ENCODE measurements at places on chromosomes 16 and 17.
A peak's percentile ranks its signal among the peaks of the same experiment; 100 is the strongest.

DNA sequence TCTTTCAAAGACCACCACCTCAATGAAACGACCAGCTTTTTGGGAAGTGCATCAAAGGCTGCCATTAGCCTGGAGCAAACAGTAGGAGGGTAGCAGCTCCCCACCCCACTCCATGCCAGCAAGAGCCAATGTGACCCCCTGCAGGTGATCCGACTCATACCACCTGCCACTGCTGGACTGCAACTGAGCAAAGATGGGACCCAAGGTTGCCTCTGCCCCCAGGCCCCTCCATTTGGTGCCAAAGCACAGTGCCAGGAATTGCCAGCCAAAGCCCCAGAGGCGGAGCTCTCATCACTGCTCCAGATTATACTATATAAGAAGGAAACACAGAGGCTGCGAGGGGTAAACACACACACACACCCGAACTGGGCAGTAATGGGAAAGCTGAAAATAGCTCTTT lies 8.3 kb downstream of the PITPNM3 start:
- peaks cover 8% of the 10 kb centered on the region for H3K27me3 ChIP-seq
- peak overlapping the region; percentile 29 for H3K4me3 ChIP-seq
- no peak for DNase-seq
- H3K36me3 ChIP-seq = no peaks in the 10 kb centered on the region
- H3K27ac ChIP-seq = no peak overlapping the region
- H3K4me1 ChIP-seq = peaks cover 10% of the 10 kb centered on the region

DNA sequence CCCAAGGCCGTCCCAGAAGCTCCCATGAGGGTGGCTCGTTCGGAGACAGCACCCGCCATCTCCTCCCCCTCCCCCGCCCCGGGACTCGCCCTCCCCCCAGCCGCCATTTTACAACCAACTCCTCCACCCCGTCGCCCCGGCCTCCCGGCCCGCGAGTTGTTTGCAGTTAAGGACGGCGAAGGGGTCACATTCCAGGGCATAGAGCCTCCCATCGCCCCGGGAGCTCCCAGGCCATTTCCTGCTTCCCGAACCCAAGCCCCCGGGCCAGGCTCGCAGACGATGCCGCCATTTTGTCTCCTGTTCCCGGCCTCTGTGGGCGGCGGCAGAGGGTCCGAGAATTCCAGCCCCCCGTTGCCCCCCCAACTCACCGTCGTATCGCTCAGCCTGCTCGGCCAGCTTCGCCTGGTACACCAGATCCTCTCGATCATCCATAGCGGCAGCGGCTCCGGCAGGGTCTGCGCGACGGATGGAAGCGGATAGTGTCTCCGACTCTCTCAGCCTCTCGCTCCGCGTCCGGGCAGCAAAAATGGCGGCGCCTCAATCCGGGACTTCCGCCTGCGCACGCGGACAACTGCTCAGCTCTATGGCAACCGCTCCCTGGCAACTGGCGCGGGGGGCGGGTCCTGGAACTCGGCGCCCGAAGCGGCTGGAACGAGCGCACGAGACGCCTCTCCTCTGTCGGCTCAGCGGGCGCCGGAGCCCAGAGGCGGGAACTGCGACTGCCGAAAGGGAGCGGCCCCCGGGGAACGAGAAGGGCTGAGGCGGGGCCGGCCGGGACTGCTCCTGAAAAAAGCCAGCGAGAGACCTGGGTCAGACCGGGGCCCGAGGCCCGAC lies at the start of gene YWHAE:
YWHAE (minus strand) TSS at position 544 of the 834 bp plus-strand sequence; CDS start at position 432, 112 bp downstream.
- DNase-seq = peak; percentile 99
- peaks cover 31% of the 10 kb centered on the region for H3K4me1 ChIP-seq
- H3K27ac ChIP-seq = peak within 1 kb of the TSS; percentile 99
- H3K36me3 ChIP-seq = peaks cover 46% of the 10 kb centered on the region

- DNase-seq = no peak
- H3K36me3 ChIP-seq = peaks cover 66% of the 10 kb centered on the region
- peak overlapping the region; percentile 92 for H3K27ac ChIP-seq
- no peaks in the 10 kb centered on the region for H3K27me3 ChIP-seq
Measured at GRCh38 chr17:45308840-45309239, 8.0 kb downstream of the MAP3K14 start.

DNA sequence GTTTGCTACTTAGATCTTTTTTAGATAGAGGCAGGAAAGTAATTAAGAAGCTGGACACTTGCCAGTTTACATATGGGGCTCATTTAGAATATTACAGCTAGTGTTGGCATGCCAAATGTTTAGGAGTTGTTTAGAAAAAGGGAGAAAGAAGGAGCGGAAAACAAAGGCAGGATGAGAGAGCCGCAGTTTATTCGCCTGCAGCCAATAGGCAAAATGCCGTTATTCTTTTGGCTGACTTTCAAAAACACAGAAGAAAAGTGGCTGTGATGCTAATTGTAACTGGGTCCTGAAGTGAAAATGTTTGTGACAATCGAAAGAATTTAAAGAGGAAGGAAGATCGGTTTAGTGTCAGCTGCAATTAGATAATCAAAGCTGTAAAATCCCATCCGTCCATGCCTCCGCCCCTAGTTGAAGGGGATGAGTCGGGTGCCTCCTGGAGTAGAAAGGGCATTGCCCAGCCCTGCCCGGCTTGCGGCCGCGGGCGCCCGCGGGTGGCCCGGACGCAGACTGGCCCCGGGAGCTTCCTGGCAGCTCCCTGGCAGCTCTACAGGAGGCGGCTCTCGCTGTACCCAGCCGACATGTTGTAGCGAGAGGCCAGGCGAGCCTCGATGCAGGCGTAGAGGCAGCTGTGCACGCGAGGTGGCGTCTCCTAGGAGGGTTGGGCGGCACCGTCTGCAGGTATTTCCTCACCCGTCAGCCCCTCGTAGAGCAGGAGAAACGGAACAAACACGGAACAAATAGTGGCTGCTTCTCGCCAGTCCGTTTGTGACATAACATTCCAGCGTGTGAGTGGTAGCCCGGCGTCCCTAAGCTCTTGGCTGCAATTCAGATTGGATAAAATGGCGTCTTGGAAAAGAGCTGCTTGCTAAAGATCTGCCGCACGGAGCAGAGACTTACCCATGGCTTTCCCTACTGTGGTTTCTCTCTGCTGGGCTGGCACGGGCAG lies 82.2 kb downstream of the TNRC6C start:
- H3K4me1 ChIP-seq = peaks cover 22% of the 10 kb centered on the region
- no peaks in the 10 kb centered on the region for H3K27me3 ChIP-seq
- H3K27ac ChIP-seq = peak overlapping the region; percentile 57
- peak overlapping the region; percentile 62 for H3K4me3 ChIP-seq

DNA sequence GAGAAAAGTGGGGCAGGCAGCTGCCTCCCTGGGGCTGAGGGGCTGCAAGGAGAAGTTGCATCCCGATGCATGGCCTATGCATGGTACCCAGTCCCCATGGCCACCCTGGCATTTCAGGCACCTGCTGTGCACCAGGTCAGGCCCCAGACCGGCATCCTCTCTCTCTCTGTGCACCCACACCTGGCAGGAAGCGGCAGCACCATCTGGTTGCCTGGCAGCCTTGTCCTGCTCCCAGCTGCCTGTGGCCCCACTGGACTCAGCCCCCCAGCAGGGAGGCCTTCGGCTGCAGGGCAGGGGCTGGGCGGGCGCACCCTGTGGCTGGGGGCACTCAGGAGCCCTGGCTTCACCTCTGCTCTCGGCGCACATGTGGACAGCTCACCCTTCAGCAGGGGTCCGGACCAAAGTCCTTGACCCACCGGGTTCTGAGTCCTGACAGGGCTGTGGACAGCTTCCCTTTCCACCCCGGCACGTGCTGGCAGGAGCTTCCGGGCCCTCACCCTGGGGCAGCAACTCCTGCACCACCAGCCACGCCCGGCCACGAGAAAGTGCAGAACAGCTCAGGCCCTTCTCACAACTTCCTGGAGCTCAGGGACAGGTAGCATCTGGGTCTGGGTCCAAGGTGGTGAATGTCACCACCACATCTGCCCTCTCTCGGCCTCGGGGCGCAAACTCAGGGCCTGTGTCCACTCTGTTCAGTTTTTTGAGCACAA lies 36.7 kb downstream of the CTU2 start:
- H3K27ac ChIP-seq = no peak overlapping the region
- no peaks in the 10 kb centered on the region for H3K27me3 ChIP-seq
- peaks cover 15% of the 10 kb centered on the region for H3K4me1 ChIP-seq
- H3K4me3 ChIP-seq = no peak overlapping the region
- DNase-seq = no peak

- H3K4me3 ChIP-seq = no peak overlapping the region
- no peaks in the 10 kb centered on the region for H3K4me1 ChIP-seq
- H3K27me3 ChIP-seq = no peaks in the 10 kb centered on the region
- no peak for DNase-seq
Measured at GRCh38 chr16:62701426-62701825, 665.2 kb upstream of the CDH8 start.

DNA sequence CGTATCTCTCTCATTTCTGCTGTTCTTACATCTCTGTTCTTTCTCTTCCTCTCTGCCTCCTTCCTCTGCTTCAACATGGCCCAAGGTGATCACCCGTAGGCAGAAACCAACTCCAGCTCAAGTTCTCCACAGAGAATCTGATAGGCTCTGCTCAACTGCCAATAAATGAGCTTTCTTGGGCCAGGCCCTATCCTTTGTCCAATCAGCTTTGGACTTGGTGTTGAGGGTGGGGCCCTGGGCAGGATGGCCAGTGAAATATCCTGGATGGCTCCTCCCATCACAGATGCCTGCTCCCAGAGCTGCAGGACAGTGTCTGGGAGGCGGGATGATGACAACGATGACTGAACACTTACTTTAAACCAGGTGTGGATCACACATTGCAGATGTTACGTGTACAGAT lies 17.4 kb upstream of the BRD7 start:
- H3K27me3 ChIP-seq = peaks cover 4% of the 10 kb centered on the region
- H3K4me1 ChIP-seq = no peaks in the 10 kb centered on the region
- H3K4me3 ChIP-seq = no peak overlapping the region
- H3K36me3 ChIP-seq = no peaks in the 10 kb centered on the region

DNA sequence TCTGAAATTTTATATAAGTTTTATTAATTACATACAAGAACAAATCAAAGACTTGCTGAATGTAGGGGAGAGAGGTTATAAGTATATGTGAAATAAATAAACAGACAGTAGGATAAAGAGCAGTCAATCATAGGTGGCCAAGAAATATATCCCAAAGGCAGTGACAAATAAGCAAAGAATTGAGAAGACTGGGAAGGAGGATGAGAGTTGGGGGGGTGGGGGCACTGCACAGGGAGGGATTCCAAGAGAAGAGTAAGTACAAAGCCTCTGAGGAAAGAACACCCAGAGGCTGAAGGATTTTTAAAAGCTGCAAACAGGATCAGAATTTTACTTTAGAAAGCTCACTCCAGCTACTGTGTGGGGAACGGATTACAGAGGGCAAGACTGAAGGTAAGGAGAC lies 2.8 kb downstream of the PELP1 start:
- H3K27ac ChIP-seq = no peak overlapping the region
- H3K27me3 ChIP-seq = no peaks in the 10 kb centered on the region
- H3K36me3 ChIP-seq = peaks cover 45% of the 10 kb centered on the region
- peaks cover 52% of the 10 kb centered on the region for H3K4me1 ChIP-seq
- no peak for DNase-seq
- no peak overlapping the region for H3K4me3 ChIP-seq

- H3K27ac ChIP-seq = no peak overlapping the region
- peaks cover 5% of the 10 kb centered on the region for H3K36me3 ChIP-seq
- peaks cover 4% of the 10 kb centered on the region for H3K4me1 ChIP-seq
- DNase-seq = no peak
- H3K4me3 ChIP-seq = no peak overlapping the region
- no peaks in the 10 kb centered on the region for H3K27me3 ChIP-seq
Measured at GRCh38 chr16:4339909-4340308, 11.2 kb downstream of the PAM16 start.

- H3K36me3 ChIP-seq = peaks cover 1% of the 10 kb centered on the region
- peaks cover 37% of the 10 kb centered on the region for H3K27me3 ChIP-seq
- DNase-seq = peak; percentile 3
- no peak overlapping the region for H3K27ac ChIP-seq
- peak overlapping the region; percentile 76 for H3K4me3 ChIP-seq
Measured at GRCh38 chr16:66695471-66695934, 1.0 kb downstream of the CMTM4 start.

GRCh38 chr16:85986931-85987749 lies 88.2 kb downstream of the IRF8 start:
- H3K4me1 ChIP-seq = peaks cover 77% of the 10 kb centered on the region
- no peaks in the 10 kb centered on the region for H3K27me3 ChIP-seq
- H3K36me3 ChIP-seq = peaks cover 6% of the 10 kb centered on the region
- H3K4me3 ChIP-seq = no peak overlapping the region

GRCh38 chr17:80063830-80064585 lies 27.6 kb downstream of the CCDC40 start:
- no peaks in the 10 kb centered on the region for H3K36me3 ChIP-seq
- DNase-seq = no peak
- H3K27me3 ChIP-seq = no peaks in the 10 kb centered on the region
- H3K27ac ChIP-seq = no peak overlapping the region
- H3K4me1 ChIP-seq = no peaks in the 10 kb centered on the region

- no peak overlapping the region for H3K4me3 ChIP-seq
- no peaks in the 10 kb centered on the region for H3K4me1 ChIP-seq
- H3K27me3 ChIP-seq = no peaks in the 10 kb centered on the region
- no peaks in the 10 kb centered on the region for H3K36me3 ChIP-seq
- no peak overlapping the region for H3K27ac ChIP-seq
Measured at GRCh38 chr17:31415004-31415454, 23.6 kb downstream of the RAB11FIP4 start.

DNA sequence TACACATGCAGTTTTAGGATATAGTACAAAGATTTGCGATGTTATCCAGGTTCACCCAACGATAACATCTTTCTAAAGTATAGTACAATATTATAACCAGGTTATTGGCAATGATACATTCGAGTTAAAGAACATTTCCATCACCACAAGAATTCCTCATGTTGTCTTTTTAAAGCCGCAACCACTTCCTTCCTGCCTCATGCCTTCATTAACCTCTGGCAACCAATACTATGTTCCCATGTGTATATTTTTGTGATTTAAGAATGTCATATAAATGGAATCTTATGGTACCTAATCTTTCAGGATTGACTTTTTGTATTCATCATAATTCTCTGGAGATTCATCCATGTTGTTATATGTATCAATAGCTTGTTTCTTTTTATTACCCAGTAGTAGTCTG lies 1183.2 kb downstream of the CDH11 start:
- no peak for DNase-seq
- H3K4me1 ChIP-seq = no peaks in the 10 kb centered on the region
- H3K4me3 ChIP-seq = no peak overlapping the region
- H3K36me3 ChIP-seq = no peaks in the 10 kb centered on the region
- H3K27ac ChIP-seq = no peak overlapping the region

DNA sequence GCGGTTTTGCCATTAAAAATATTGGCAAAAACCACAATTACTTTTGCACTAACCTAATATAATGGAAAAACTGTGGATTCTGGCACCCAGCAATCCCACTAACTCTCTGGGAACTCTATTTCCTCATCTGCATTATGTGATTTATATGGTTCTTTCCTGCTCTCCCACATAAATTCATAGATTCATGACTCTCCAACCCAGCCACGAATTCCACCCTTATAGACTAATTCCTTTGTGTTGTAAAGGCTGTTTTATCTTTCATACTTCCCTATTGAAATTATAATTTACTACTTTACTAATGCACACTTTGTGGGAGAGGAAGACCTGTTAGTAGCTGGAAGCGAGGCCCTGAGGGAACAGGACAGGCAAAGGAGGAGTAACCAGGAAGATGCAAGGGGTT lies 88.4 kb upstream of the GNAO1 start:
- H3K36me3 ChIP-seq = no peaks in the 10 kb centered on the region
- no peaks in the 10 kb centered on the region for H3K4me1 ChIP-seq
- no peak for DNase-seq
- no peak overlapping the region for H3K4me3 ChIP-seq

GRCh38 chr16:50972876-50973275 lies 178.2 kb downstream of the SALL1 start:
- H3K27ac ChIP-seq = no peak overlapping the region
- no peaks in the 10 kb centered on the region for H3K27me3 ChIP-seq
- no peaks in the 10 kb centered on the region for H3K36me3 ChIP-seq
- no peaks in the 10 kb centered on the region for H3K4me1 ChIP-seq
